CD4-positive, alpha-beta T cell (primary cell): ENCODE measurements at places on chromosomes 6 and 20. TPM values are rescaled to one million over a fixed set of nuclear protein-coding genes. Genes with fewer than 3 reads are reported as not detected.

Gene PBOV1
- total RNA-seq = not detected

Gene NRM
- total RNA-seq = 4.4 TPM

Gene RIPOR2
- total RNA-seq = 129 TPM

Gene WFDC12
- not detected for total RNA-seq

DNA sequence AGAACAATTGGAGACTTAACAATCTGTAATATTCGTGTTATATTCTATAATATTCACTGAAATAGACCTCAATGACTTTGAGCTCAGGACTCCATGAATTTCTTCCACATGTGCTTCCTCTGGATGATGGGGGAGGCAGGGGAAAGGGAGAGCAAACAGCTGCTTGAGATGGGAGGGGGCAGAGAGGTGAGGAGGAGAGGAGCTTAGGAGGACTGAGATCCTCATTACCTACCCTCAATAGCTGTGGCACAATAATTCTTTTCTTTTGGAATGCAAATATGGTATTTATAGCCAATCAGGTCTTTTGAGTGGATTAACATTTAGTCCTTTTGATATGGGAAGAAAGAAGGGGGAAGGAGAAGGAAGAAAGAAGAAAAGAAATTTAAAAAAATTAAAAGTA is 64.1 kb upstream of the ZNF217 start:
- H3K4me3 ChIP-seq = no peak overlapping the region
- H3K36me3 ChIP-seq = no peaks in the 10 kb centered on the region
- no peak overlapping the region for H3K27ac ChIP-seq
- H3K27me3 ChIP-seq = no peaks in the 10 kb centered on the region

DNA sequence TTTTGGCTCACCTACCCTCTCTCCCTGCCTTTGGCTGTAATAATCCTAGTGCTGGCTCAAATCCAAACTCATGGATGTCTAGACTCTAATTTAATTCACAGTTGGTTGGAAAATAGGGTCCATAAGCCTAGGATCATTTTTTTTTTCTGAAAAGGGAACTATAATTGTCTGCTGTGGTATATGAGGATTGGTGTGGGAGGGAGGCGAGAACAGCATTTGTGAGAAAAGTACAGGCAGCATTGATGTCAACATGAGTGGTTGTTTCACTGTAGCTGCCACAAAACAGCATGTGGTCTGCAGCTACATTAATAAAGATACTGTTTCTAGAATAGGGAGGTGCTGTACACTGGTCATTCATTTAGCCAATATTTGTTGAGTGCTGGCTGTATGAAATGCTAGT is 18.6 kb upstream of the POLR1H start:
- no peak for DNase-seq
- H3K4me1 ChIP-seq = no peaks in the 10 kb centered on the region
